ENCODE measurements at places on chromosomes 11 and 22.

GRCh38 chr11:61042961-61043540 lies 59.2 kb upstream of the CD5 start:
- no peak for DNase-seq

DNA sequence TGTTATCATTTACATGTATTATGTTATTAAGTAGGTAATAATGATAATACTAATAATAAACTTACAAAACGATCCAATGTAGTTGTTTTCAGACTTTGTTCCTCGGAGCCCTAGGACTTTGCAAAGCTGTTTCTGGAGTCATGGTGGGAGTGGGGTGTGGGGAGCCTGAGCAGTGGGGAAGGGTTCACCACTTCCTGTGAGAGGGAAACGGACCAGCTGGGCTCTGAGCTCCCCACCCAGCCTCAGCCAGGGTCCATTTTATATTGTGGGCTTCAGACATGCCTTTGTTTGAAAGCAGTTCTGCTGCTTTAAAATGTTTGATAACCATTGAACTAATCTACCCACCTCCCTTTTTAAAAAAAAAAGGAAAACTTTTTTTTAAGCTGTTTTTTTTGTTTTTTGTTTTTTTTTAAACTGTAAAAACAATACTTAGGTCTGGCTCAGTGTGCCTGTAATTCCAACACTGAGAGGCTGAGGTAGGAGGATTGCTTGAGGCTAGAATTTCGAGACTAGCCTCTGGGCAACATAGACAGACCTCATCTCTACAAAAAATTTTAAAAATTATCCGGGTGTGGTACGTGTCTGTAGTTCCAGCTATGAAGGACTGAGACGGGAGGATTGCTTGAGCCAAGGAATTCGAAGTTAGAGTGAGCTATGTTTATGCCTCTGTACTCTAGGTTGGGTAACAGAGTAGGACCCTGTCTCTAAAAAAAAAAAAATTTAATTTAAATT lies 7.0 kb downstream of the SERPING1 start:
- DNase-seq: no peak

DNA sequence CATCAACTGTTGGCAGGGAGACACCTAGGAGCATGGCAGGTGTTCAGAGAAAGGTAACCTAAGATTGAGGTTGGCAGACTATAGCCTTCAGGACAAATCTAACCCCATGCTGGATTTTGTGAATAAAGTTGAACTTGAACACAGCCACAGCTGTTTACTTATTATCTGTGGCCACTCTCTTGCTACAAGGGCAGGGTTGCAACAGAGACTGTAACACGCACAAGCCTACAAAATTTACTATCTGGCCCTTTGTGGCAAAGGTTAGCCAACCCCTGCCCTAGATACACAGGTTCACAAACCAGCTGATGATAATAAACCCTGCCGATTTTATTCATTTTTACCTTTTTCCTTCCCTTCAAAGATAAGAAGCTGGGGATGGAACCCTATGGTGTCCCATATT lies 2.5 kb downstream of the THYN1 start:
- DNase-seq: no peak

GRCh38 chr22:42855211-42855610 lies 1.9 kb downstream of the ARFGAP3 start:
- no peak for DNase-seq

DNA sequence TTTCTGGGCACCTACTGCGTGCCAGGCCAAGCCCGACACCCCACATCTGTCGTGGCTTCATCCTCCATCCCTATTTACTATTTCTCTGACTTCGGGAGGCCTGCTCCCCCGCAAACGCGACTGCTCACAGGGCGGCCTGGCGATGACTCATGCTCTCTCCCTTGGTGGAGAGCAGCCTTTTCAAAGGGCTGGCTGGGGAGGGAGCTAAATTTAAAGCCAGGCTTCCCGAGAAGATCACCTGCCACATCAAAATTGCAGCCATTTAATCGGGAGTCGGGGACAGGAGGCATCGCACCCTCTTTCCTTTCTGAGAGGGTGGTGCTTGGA lies 24.9 kb upstream of the SHISAL1 start:
- no peak for DNase-seq

- DNase-seq: no peak
Observed at GRCh38 chr11:133829566-133829965, 15.7 kb downstream of the SPATA19 start.

DNA sequence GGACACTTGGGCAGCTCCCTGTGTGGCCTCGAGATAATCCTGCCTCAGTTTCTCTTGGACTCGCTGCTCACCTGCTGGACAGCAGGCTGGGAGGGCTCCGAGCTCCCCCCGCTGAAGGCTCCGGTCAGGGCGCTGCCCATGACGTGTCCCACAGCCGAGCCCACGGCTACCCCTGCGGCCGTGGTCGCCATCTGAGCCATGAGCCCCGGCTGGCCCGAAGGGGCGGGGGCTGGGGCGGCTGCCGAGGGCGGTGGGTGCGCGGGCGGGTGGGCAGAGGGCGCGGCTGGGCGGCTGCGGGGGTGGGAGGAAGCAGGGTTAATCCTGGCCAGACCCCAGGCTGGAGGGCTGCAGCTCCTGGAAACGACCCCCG lies 484 bp downstream of the CHCHD10 start:
- no peak for DNase-seq

DNA sequence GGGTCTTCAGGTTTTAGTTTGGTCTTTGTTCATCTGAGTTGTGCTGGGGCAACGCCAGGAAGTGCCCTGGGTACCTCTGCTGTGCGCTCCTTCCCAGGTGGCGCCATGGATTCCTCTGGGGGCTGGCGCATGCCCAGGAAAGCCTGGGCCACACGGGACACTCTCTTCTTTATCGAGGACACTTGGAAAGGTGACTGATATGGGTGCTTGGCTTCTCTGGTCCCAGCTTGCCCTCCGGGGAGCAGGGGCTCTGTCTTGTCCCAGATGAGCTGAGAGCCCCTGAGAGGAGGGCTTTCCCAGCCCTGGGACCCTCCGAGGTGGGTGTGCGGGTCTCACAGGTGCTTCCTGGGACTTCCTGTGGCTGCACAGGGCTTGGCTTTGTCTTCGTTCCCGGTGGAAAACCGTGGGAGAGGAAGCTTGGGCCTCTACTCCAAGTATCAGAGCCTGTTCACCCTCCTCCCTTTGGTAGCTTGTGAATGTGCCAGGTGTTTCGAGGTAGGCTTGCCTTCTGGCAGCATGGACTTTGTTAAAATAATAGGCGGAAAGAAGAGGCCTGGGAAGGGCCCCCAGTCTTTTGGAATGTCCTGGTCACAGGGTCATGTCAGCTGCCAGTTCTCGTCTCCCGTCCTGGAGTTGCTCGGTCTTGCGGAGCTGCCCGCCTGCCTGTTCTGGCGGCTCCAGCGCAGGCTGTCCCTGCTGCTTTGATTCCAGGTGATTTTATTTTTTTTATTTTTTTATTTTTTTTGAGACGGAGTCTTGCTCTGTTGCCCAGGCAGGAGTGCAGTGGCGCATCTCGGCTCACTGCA lies 10.1 kb upstream of the NEAT1 start:
- DNase-seq: no peak

DNA sequence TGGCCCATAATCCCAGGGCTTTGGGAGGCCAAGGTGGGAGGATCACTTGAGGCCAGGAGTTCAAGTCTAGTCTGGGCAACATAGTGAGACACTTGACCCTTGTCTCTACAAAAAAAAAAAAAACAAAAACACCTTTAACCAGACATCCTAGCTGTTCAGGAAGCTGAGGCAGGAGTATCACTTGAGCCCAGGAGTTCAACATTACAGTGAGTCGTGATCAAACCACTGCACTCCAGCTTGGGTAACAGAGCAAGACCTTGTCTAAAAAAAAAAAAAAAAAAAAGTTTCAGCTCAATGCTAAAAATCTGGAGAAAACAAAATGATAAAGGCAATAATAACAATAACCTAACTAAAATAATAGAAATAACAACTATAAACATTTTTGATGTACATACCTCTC lies 22.6 kb upstream of the APLP2 start:
- no peak for DNase-seq

GRCh38 chr22:35727436-35727835 lies 9.8 kb downstream of the APOL5 start:
- no peak for DNase-seq

- no peak for DNase-seq
Observed at GRCh38 chr11:17751558-17751957, 17.0 kb downstream of the KCNC1 start.

GRCh38 chr22:48975886-48976285 lies 851.8 kb downstream of the BRD1 start:
- DNase-seq: no peak

- no peak for DNase-seq
Observed at GRCh38 chr11:120052196-120052775, 85.6 kb downstream of the TRIM29 start.

DNA sequence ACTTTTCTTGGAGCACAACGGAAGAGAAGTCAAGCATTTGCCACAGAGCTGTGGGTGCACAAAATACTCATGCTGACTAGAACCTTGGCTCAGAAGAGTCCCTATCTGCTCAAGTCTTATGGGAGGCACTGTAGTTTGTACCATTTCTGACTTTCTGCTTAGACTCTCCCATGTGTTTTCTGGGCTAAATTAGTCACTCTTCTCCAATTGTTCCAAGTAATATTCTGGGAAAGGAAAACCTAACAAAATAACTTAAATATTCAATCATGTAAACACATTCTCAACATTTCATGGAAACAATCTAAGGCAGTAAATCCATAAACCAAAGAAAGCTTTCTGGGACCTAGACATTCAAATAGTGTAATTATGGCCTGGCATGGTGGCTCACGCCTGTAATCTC lies 220.7 kb downstream of the SWAP70 start:
- no peak for DNase-seq

DNA sequence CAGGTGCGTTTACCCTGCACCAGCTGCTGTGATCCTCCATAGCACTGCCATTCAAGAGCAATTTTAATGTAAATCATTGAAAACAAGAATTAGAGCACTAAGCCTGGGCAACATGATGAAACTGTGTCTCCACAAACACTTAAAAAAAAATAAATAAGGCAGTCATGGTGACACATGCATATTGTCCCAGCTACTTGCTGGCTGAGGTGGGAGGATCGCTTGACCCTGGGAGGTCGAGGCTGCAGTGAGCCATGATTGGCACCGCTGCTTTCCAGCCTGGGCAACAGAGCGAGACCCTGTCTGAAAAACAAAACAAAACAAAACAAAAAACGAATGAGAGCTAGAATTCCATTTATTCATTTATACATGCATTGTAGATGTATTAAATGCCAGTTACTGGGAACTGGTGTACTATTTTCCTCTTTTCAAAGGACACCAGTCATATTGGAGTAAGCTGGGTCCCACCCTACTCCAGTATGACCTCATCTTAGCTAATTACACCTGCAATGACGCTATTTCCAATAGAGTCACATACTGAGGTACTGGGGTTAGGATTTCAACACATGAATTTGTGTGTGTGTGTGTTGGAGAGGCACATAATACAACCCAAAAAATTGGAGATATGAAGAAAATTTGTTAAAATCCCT lies 101.9 kb downstream of the MICAL2 start:
- DNase-seq: no peak

- no peak for DNase-seq
Observed at GRCh38 chr11:77778118-77778517, 42.4 kb downstream of the RSF1 start.

DNA sequence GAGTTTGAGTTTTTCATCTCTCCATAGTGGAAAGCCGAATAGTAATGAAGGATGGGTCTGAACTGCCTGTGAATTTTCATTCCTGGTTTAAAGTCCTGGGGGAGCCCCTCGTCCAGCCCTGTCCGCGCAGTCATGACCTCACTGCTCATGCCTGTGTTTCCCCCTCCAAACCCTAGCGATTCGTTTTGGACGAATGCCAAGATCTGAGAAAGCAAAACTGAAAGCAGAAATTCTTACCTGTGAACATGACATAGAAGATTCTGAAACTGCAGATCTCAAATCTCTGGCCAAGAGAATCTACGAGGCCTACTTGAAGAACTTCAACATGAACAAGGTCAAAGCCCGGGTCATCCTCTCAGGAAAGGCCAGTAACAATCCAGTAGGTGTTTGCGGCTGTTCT lies 30.5 kb downstream of the CDPF1 start:
- no peak for DNase-seq

GRCh38 chr22:49017482-49018329 lies 810.0 kb downstream of the BRD1 start:
- DNase-seq: no peak

DNA sequence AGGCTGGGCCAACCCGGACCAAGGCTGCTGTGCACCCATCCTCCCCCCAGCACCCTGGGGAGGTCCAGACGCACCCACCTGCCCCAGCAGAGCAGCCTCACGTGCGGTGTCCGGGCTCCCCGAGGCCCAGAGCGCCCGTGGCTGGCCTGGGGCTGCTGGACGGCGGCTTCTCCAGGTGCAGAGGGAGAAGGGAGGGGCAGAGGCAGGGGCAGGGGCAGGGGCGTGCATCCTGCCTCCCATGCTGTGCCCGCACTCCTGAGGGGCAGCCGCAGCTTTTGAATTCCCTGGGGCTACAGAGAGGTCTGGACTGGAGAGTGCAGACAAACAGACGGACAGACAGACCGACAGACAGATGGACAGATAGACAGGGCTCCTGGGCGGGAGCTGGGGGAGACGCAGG lies 83.6 kb upstream of the PRR5 start:
- no peak for DNase-seq

DNA sequence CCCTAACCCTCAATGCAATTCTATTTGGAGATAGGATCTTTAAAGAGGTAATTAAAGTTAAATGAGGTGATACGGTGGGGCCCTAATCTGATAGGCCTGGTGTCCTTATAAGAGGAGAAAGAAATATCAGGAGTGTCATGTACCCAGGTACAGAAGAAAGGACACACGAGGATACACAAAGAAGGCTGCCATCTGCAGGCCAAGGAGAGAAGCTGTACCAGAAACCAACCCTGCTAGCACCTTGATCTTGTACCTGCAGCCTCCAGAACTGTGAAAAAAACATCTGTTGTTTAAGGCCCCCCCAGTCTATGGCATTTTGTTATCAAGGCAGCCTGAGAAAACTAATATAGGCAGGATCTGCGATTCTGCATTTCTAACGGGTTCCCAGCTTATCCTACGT lies 44.2 kb downstream of the FBXO7 start:
- no peak for DNase-seq

- DNase-seq: no peak
Observed at GRCh38 chr11:74839446-74839845, 90.8 kb downstream of the RNF169 start.

Data from glomerular endothelial cell (primary cell).